Activated CD4-positive, alpha-beta T cell treated with anti-CD3 and anti-CD28 coated beads, Interleukin-2, Interleukin-6, amounts not matched to agents 100 ng/mL and 50 ng/mL, durations not matched to agents 16 hours and 8 hours (primary cell): ENCODE measurements at places on chromosomes 13 and 19.

DNA sequence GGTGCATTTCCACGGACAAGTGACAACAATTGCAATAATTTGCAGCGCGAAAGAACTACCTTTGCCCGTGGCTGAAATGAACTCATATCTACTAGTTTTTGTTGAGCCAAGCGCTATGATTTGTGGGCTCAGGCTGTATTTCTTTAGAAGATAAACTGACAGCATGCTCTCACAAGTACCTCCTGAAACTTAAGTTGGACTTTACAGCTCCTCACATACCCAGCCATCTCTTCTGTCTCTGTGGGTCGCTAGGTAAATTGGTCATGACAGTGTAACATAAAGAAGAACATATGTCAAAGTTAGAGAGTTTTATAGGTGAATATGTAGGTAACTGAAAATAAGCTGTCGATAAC lies 839 bp downstream of the COG6 start:
- DNase-seq, result peak; percentile 3

- no peak for DNase-seq
Measured at GRCh38 chr13:31242367-31242766, 42.6 kb downstream of the B3GLCT start.

- no peak for DNase-seq
Measured at GRCh38 chr19:39186391-39186790, 10.4 kb upstream of the NCCRP1 start.

GRCh38 chr19:7500811-7501450 lies 12.1 kb upstream of the PEX11G start:
- peak; percentile 75 for DNase-seq

GRCh38 chr13:44972956-44973581 lies 16.2 kb downstream of the NUFIP1 start:
- DNase-seq, result peak; percentile 27

- peak; percentile 80 for DNase-seq
Measured at GRCh38 chr13:48210178-48210577, 22.8 kb upstream of the ITM2B start.

GRCh38 chr19:787536-787935 lies 9.7 kb upstream of the PTBP1 start:
- DNase-seq, result no peak

- DNase-seq, result no peak
Measured at GRCh38 chr19:43839139-43839538, 12.0 kb downstream of the ZNF283 start.
